ENCODE measurements at places on chromosomes 6 and 20. TPM values are rescaled to one million over a fixed set of nuclear protein-coding genes. Genes with fewer than 3 reads are reported as not detected.

- peaks cover 11% of the 10 kb centered on the region for H3K36me3 ChIP-seq
- no peak for DNase-seq
- peaks cover 17% of the 10 kb centered on the region for H3K4me1 ChIP-seq
Measured at GRCh38 chr20:45933266-45934045, 1.0 kb upstream of the PCIF1 start.

GRCh38 chr6:53627391-53628218, 38.0 kb downstream of the KLHL31 start:
- peaks cover 40% of the 10 kb centered on the region for H3K27me3 ChIP-seq
- no peak for DNase-seq
- H3K27ac ChIP-seq: peak overlapping the region; percentile 55
- no peaks in the 10 kb centered on the region for H3K36me3 ChIP-seq
- H3K4me3 ChIP-seq: peak overlapping the region; percentile 2

GRCh38 chr6:73028124-73028766, 197.1 kb downstream of the KHDC1L start:
- no peaks in the 10 kb centered on the region for H3K36me3 ChIP-seq
- H3K4me3 ChIP-seq: no peak overlapping the region
- no peak for DNase-seq
- H3K4me1 ChIP-seq: peaks cover 39% of the 10 kb centered on the region
- H3K27ac ChIP-seq: peak overlapping the region; percentile 22
- H3K27me3 ChIP-seq: peaks cover 1% of the 10 kb centered on the region

- H3K4me1 ChIP-seq: no peaks in the 10 kb centered on the region
- no peaks in the 10 kb centered on the region for H3K27me3 ChIP-seq
- DNase-seq: no peak
- no peak overlapping the region for H3K4me3 ChIP-seq
- no peaks in the 10 kb centered on the region for H3K36me3 ChIP-seq
Measured at GRCh38 chr20:8749101-8749500, 319.8 kb upstream of the PLCB4 start.

GRCh38 chr20:51454250-51454865, 88.2 kb downstream of the NFATC2 start:
- H3K27ac ChIP-seq: no peak overlapping the region
- peaks cover 34% of the 10 kb centered on the region for H3K36me3 ChIP-seq
- H3K4me3 ChIP-seq: no peak overlapping the region
- no peaks in the 10 kb centered on the region for H3K27me3 ChIP-seq
- H3K4me1 ChIP-seq: peaks cover 23% of the 10 kb centered on the region

DNA sequence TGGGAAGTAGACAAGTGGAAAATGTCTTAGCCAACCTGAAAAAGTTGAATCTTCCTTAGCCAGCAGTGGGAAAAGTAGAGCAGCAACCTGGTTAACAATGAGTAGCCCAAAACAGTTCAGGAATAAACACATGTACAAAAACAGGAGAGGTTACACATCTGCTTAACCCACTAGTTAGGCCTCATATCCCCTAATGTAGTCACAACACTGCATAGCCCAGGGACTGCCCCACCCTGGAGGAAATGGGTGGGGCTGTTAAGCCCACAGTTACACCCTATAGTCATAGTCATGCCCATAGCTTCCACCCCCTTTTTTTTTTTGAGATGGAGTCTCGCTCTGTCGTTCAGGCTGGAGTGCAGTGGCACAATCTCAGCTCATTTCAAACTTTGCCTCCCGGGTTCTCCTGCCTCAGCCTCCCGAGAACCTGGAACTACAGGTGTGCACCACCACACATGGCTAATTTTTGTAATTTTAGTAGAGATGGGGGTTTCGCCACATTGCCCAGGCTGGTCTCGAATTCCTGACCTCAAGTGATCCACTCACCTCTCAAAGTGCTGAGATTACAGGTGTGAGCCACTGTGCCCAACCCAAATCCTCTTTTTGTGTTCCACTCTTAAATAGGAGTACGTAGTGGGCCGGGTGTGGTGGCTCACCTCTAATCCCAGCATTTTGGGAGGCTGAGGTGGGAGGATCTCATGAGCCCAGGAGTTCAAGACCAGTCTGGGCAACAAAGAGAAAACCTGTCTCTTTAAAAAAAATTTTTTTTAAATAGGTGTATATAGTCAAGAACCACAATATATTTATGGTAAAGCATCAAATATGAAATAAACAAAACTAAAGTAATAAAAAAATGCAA, 24.5 kb downstream of the ILRUN start:
- H3K4me3 ChIP-seq: no peak overlapping the region
- no peaks in the 10 kb centered on the region for H3K27me3 ChIP-seq
- peaks cover 13% of the 10 kb centered on the region for H3K4me1 ChIP-seq
- no peak for DNase-seq
- peaks cover 3% of the 10 kb centered on the region for H3K36me3 ChIP-seq

DNA sequence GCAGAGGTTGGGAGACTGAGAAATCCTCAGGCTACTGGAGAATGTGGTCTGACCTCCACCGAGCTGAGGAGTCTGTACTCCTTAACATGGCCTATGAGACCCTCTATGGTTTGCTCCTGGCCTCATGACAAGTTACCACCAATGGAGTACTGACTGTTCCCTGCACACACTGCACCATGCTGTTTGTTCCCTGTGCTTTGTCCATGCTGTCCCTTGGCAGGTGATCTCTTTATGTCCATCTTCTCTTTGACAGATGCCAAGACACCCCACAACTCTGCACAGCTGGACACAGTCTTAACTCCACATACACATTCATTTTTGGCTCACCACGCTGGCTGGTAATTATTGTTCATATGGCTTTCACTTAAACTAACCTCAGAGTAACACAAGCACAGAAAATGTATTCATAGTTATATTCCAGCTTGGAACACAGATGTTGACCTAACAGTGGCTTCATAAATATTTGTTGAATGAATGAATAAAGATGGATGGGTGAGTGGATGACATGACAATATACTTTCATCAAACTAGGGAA, 258.0 kb downstream of the ATXN1 start:
- no peaks in the 10 kb centered on the region for H3K27me3 ChIP-seq
- H3K27ac ChIP-seq: no peak overlapping the region
- peaks cover 17% of the 10 kb centered on the region for H3K36me3 ChIP-seq
- no peak for DNase-seq
- peaks cover 3% of the 10 kb centered on the region for H3K4me1 ChIP-seq

Gene SEMG1
- total RNA-seq: not detected

Gene SLC2A10
- total RNA-seq: 23.8 TPM

Gene KIAA1755
- total RNA-seq: 3.6 TPM

Gene RAB5IF
- 37.6 TPM for total RNA-seq

Gene DOK5
- 3.7 TPM for total RNA-seq

Gene SLC22A2
- total RNA-seq: not detected

Gene PAK5
- total RNA-seq: 0.42 TPM

Gene PDYN
- not detected for total RNA-seq

Gene BFSP1
- total RNA-seq: 5.7 TPM

Gene RHAG
- total RNA-seq: not detected

Gene TREM2
- not detected for total RNA-seq

All from mesothelial cell of epicardium (in vitro differentiated cells).